Renal cortex interstitium (tissue), 15 donors: ENCODE measurements at places on chromosomes 1 and 21. TPM values are rescaled to one million over a fixed set of nuclear protein-coding genes. Genes with fewer than 3 reads are reported as not detected.

DNA sequence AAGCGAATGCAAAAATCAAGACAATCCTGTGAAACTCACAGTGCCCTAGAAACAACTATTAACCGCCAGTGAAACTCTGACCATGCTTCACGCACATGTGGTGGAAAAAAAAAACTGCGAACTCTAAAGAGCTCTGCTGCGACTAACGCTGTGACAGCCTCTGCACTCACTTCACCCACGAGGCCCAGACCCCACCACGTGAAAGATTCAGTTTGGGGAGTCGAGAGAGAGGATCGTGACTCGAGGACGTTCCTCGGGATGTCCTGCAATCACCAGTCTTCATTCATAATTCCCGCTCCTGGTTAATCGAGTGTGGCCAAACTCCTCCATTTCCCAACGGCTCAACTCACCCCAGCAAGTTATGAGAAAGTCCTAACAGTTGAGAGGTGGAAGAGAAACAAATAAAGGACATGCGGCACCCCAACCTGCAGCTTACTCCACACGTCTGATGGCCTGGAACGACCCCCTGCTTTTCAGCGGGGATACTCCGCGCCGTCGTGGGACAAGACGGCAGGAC, 1.1 kb downstream of the SERBP1 start:
- DNase-seq = peak; percentile 28

- no peak for DNase-seq
Measured at GRCh38 chr21:16007943-16008342, 278.2 kb downstream of the USP25 start.

DNA sequence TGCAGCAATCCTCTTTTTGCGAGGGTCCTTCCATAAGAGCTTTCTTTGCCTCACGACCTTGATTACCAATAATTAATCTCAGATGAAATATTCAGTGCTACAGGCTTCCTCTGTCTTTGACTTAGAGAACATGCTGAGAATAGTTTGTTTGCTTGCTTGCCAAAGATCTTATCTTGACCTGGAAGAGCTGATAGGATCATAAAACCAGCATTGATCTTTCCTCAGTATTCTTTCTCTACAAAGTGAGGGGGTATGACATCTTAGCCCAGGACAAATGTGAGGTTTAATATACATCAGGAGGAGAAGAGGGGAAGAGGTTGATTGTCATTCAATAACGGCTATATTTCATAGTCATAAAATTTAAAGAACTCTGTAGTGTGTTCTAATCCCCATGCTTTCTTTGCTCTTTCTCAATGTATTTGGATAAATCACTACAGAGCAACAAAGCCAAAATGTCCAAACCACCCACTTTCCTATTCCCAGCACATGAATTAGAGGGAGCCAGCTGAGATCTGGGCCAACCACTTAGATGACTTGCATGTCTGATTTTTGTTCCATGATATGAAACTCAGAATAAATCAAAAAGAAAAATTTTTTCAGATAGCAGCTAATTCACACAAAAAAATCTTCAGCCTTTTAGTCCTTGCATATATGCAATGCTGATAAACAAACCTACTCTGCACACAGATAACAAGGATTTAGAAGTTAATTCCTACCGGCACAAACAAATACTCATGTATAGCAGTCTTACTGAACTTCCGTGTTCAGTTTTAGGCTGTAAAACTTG, 50.5 kb upstream of the IPO9 start:
- DNase-seq = no peak

GRCh38 chr1:87766737-87767136, 438.1 kb downstream of the LMO4 start:
- no peak for DNase-seq

DNA sequence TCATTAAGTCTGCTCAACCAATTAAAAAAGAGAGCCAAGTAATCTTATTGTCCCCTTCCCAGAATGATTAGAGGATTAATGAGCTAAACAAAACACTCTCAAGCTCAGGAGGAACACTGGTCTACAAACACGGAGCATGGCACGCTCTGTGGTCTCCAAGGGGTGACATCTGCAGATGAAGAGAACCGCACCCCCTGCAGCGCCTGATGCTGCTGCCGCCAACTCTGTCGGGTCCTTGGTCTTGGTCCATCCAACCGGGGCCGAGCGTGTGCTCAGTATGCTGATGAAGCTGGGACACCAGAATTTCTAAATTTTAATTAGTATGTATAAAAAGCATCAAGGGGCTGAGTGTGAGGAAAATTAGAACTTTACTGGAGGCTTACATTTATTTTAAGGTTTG, 82.7 kb downstream of the LPAR3 start:
- DNase-seq = no peak

Gene OBSCN
- 43.8 TPM for polyA plus RNA-seq

Gene LRRC8C
- 6.7 TPM for polyA plus RNA-seq

GRCh38 chr1:211577819-211578639, 932 bp downstream of the SLC30A1 start:
- peak; percentile 65 for DNase-seq

Gene CHIT1
- polyA plus RNA-seq = 0.45 TPM

Gene LRRC71
- polyA plus RNA-seq = 0.63 TPM

Gene VWA5B1
- 5.4 TPM for polyA plus RNA-seq

Gene GRHL3
- 2.2 TPM for polyA plus RNA-seq

- no peak for DNase-seq
Measured at GRCh38 chr1:229420224-229420623, 13.7 kb downstream of the ACTA1 start.

DNA sequence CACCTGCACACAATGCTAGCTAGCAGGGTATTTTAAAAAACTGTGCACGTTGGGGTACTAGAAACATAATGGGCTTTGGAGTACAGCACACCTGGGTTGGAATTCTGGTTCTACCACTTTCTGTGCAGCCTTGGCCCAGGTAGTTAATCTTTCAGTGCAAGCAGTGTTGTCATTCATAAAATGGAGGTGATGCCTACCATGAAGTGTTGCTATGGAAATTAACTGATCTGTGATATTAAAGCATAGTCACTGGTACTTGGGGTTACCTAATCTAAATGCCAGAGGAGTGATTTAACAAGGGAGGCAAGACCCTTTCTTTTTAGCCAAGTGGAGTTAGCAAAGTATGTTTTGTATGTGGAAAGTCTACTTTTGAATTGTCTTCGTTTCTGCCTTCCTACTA, 18.0 kb downstream of the ATP1B1 start:
- DNase-seq = no peak

GRCh38 chr1:91487469-91487868, 13.2 kb upstream of the CDC7 start:
- DNase-seq = no peak
